ENCODE measurements at places on chromosomes 16 and 17. TPM values are rescaled to one million over a fixed set of nuclear protein-coding genes. Genes with fewer than 3 reads are reported as not detected.

DNA sequence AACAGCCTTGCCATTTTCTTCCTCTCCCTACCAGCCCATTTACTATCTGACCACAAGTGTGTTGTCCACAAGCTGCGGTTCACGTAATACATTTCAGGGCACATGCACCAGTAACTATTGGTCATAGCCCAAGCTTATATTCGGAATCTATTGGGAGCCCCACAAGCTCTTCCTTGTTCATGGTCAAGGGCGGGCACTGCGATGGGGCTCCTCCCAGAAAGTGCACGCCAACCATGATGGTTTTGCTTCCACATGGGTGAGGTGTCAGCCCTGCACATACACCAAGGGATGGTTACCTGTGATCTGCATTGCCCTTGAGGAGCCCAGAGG lies 12.1 kb downstream of the THRA start:
- no peak for ATAC-seq

- ATAC-seq: peak; percentile 90
Measured at GRCh38 chr16:53207810-53208752, 153.3 kb downstream of the CHD9 start.

The RASD1 gene
- total RNA-seq: 5.7 TPM

DNA sequence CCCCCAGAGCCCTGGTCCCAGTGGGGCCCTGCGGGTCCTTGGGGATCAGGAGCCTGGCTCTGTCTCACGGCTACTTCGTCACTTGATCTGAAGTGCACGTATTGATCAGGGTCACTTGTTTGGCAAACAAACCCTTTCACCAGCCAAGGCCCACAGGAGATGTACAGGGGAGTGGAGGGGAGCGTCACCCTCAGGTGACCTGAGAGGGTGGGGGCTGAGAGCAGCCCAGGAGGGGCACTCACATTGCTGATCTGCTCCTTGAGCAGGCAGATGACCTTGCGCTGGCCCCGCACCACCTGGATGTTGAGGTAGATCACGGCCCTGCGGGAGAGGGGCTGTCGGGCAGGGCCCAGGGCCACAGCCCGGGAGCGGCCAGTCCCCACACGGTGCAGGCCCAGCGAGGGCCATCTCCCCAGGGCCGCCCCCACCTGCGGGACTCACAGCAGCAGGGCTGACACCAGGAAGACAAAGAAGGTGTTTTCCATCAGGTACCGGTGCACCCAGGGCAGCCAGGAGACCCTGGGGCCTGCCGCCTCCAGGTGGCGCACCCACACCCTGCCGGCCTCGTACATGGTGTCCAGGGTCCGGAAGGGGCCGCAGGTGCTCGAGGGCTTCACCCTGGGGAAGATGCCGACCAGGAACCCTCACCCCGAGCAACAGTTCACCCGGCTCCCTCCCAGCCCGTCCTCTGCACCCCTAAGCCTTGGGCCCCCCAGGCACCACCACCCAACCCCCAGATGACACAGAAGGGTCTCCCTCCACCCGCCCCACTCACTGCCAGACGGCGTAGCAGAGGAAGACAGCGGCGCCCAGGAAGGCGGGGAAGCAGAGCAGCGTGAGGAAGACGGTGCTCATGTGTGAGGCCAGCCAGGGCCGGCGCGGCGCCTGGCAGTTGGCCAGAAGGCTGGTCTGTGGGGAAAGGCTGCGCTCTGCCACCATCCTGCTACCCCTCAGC lies 11.3 kb downstream of the TMC6 start:
- peak; percentile 18 for ATAC-seq

DNA sequence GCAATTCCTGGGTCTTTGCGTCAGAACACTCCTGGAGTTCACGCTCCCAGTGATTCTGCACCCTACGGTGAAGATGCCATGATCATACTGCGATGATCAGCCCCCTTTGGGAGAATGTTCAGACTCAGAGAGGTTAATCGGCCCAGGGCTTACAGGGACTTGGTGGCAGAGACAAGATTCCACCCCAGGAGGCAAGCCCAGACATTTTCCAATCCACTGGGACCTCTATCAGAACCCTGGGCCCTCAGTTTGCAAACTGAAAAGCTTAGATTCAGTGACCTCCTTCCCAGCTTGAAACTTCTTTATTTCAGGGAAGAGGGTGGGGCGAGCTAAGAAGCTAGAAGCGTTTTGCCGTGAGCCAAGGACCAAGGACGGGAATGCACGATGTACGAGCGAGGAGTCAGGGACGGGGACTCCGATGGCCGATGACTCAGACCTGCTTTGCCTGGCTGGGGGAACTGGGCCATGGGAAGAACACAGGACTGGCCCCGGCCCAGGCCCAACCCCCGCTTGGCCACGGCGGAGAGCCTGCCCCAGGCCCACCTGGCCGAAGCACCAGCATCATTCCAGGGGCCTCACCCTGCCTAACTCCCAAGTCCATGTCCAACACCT lies 34.7 kb downstream of the SOCS3 start:
- ATAC-seq: peak; percentile 65

The SPEM1 gene
- total RNA-seq: not detected

The COX6A2 gene
- not detected for total RNA-seq

The PPM1D gene
- total RNA-seq: 10.1 TPM

The P3H4 gene
- 8.3 TPM for total RNA-seq

The P2RX1 gene
- 11.6 TPM for total RNA-seq

DNA sequence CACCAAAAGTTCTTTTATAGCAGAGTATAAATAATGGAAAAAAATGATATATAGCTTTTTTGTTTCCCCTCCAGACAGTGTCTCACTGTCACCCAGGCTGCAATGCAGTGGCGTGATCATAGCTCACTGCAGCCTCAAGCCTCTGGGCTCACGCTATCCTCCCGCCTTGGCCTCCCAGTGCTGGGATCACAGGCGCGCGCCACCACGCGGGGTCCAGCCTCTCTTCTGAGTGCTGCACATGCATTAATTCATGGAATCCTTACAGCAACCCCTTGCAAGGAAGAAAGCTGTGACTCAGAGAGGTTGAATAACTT lies 18.0 kb upstream of the ZNF629 start:
- ATAC-seq: no peak

DNA sequence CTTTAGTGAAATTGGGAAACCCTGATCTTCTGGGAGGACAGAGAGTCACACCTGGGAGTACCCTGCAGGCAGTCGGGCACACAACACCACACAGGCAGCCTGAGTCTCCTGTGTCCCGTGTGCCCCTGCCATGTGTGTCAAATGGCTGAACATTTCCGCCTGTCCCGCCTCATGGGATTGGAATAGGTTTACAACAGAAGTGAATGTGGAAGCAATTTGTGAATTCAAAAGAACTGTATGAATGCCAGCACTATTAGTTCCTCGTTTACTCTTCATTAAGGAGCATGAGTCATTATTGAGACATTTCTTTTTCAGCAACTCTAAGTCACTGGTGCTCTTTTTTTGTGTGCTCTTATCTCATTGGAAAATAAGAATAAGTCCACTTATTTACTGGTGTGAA lies 226.5 kb downstream of the PMP22 start:
- no peak for ATAC-seq

DNA sequence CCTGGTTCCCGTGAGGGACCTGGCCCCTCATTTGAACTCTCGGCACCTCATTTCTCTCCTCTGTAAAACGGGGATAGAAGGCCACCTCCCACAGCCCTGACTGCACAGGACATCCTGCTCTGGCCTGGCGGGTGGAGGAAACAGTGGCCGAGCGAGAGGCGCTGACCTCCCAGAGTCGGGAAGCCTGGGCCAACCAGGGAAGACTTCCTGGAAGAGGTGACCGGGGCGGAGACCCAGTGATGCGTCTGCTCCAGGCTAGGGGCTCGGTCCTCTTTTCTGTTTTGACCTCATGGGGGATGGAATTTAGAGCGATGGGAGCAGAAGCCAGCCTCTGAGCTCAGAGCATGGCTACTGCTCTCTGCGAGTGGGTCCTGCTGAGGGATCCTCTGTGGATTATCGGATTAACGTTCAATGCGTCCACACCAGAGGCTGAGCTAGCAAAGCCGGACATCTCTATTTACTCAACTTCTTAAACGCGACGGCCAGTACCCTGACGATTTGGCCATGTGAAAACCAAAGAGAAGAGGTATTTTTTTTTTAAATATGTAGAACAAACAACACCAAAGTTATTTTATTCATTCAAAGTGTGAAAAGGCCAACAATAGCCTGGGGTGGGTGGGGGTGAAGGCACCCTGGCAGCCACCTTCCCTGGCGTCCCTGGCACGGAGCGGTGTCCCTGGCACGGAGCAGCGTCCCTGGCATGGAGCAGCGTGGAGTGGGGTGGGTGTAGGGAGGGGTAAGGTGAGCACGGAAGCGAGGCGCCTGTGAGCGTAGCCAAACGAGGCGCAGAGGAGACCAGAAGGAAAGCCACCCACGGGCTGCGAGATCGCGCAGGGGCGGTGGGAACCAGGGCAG lies 9.2 kb upstream of the MSLN start:
- ATAC-seq: no peak

- ATAC-seq: no peak
Measured at GRCh38 chr17:49338883-49339282, 23.2 kb downstream of the ZNF652 start.

The FN3KRP gene
- total RNA-seq: 22.3 TPM

The CNEP1R1 gene
- 11.6 TPM for total RNA-seq

The ZNF469 gene
- 1.1 TPM for total RNA-seq

DNA sequence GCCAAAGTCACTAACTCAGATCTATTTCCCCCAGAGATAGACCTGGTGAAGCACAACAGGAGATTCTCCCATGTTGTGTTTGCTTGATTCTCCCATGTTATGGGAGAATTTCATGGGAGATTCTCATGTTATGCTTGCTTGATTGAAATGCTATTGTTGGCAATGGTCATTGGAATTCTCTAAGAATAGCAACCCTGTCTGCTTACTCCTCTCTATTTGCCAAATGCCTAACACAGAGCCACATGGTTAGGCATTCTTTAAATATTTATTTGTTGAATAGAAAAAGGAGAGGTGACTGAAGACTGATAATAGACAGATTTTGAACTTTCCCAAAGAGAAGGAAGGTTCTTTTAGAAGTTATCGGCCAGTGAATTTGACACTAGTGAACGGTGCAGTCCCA lies 111.5 kb upstream of the MPHOSPH6 start:
- ATAC-seq: no peak

The LGALS9B gene
- total RNA-seq: not detected

The KRTAP4-7 gene
- not detected for total RNA-seq

DNA sequence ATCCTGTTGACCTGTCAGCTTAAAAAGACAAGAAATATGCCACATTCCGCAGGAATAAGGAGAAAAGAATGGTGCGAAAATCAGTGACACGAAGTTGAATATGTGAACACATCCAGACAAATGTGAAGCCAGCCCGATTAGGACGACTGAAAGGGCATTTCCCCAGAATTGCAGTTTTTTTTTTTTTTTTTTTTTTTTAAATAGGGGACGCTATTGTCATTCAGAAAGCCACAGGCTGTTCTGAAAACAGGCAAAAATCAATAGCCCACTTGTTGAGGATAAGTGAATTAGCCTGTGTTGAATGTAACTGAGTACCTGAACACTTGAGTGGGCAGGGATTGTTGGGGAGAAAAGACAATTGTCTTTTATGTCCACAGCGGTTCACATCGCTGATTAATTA lies 507.1 kb downstream of the WWOX start:
- ATAC-seq: no peak

The KRTAP1-1 gene
- not detected for total RNA-seq

Measured in gastroesophageal sphincter (tissue), 4 donors.